ENCODE measurements at places on chromosomes 13 and 19.

DNA sequence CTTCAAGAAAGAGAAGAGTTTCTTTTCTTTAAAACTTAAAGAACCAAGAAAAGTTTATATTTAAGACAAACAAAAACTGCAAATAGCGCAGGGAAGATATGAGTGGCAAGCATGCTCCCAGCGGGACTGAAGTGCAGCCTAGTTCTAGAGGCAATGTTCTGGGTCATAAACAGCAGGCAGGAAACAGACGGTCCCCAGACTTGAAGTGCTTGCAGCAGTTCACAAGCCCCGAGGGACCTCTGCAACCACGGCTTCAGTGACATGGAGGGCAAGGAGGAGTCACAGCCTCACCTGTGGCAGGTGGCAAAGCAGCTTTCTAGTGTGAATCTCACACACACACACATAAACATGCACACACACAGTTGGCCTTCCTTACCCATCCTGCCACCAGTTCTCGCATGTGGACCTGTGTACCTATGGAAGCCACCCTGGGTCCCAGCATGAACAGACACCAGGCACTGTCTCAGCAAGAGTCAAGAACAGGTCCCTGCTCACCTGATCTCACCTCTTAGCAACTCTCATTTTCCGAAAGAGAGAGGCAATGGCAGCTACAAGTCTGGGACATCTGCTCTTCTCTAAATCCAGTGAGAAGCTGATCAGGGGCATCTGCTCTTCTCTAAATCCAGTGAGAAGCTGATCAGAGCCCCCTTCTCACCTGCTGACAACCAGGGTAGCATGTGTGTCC is 162.0 kb downstream of the EFNB2 start:
- no peak for DNase-seq

- DNase-seq: no peak
Observed at GRCh38 chr19:13841962-13842290, 35.0 kb upstream of the NANOS3 start.

DNA sequence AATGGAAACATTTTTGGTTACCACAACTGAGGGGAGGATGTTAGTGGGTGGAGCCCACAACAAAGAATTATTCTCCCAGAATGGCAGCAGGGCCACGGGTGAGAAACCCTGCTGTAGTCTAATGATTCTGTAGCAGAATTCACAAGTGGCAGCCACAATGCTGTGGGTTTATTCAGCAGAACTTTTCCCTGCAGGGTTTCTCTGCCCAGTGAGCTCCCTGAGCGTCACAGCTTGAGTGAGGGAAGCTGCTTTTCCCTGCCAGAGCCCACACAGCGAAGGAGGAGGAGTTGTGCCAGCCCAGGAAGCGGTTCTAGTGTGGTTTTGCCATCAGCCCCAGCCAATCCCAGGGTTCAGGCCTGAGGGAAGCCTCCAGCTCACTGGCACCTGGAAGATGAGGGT is 4.4 kb downstream of the ATP12A start:
- DNase-seq: no peak

DNA sequence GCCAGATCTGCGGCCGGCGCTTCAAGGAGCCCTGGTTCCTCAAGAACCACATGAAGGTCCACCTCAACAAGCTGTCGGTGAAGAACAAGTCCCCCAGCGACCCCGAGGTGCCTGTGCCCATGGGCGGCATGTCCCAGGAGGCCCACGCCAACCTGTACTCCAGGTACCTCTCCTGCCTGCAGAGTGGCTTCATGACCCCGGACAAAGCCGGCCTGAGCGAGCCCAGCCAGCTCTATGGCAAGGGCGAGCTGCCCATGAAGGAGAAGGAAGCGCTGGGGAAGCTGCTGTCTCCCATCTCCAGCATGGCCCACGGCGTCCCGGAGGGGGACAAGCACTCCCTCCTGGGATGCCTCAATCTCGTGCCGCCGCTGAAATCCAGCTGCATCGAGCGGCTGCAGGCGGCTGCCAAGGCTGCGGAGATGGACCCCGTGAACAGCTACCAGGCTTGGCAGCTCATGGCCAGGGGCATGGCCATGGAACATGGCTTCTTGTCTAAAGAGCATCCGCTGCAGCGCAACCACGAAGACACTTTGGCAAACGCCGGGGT is 72.6 kb downstream of the ZNF536 start:
- DNase-seq: no peak

DNA sequence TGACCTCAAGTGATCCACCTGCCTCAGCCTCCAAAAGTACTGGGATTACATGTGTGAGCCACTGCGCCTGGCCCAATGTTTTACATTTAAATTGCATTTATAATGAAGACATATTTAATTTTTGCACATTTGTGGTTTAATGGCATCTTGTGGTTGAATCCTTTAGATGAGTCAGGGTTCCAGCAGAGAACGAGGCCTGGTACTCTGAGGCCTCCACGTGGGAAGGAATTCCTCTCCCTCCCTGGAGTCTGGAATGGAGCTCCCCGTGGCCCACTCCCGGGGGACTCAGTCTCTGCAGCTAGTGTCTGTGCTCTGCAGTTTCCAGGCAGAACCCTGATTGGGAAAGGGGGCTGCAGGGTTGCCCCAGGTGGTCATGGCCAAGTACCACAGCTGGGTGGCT is 24.2 kb downstream of the ZFR2 start:
- no peak for DNase-seq
